Stimulated activated CD8-positive, alpha-beta memory T cell treated with anti-CD3 and anti-CD28 coated beads, Interleukin-12 subunit alpha, Interleukin-12 subunit beta, amount 100 ng/mL, for 4 hours (primary cell): ENCODE measurements at places on chromosomes 3 and 15.
A peak's percentile ranks its signal among the peaks of the same experiment; 100 is the strongest.

DNA sequence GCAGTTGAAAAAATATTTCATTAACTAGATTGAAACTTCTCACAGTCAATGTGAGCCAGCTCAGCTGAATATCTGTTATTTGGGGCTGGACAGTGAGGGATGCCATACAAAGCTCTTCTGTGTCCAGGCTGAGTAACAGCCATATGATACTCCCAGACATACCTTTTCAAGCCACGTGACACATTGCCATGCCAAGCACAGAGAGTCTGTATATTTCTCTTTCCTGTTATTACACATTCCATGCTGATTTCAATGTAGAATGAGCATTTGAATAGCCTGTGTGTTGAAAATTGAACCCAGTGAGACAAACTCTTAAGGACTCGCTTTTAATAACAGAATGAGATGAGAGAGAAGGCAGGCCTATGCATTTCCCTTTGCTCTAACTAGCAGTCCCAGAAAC, 334.7 kb upstream of the RASGRP1 start:
- no peak for DNase-seq

GRCh38 chr15:81118361-81118760, 15.7 kb upstream of the CFAP161 start:
- no peak for DNase-seq

- DNase-seq = no peak
These were observed 47.7 kb downstream of the PXYLP1 start for GRCh38 chr3:141279077-141279967.

GRCh38 chr15:65146438-65146837, 12.8 kb upstream of the PDCD7 start:
- DNase-seq = no peak

DNA sequence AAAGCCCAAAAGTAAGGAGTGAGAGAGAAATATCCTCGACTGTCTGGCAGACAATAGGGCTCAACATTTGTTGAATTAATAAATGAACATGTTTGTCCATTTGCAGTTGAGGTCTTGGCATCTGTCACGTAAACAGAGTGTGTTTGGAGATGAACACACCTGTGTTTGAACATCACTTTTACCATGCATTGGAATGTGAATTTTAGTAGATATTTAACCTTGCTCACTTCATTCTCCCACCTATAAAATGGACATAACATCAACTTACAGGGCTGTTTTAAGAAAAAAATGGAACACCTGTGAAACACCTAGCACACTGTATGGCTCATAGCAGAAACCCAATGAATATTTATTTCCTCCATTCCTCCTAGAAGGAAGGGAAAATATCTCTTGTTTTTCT, 204.8 kb downstream of the KCNMB2 start:
- DNase-seq = no peak

- DNase-seq = no peak
These were observed 107.9 kb upstream of the ARL6 start for GRCh38 chr3:97656638-97657037.

- DNase-seq = no peak
These were observed 440.6 kb downstream of the MCTP2 start for GRCh38 chr15:94671858-94672532.

DNA sequence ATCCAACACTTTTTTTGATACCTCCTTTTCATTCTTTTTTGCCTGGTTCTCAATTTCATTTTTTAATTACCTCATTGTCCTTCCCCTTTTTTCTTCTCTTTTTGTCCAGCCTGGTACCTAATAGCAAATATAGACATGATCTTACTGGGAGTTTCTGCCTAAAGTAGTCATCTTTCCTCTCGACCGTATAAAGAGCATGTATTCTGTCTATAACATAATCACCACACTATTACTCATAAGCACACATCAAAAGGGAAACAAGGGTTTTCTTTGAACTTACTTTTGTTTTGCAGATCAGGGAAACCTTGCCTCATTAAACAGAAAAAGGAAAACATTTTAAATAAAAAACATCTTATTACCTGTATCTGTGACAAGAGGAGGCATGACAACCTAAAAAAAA, 33.0 kb downstream of the FAM98B start:
- DNase-seq = no peak

DNA sequence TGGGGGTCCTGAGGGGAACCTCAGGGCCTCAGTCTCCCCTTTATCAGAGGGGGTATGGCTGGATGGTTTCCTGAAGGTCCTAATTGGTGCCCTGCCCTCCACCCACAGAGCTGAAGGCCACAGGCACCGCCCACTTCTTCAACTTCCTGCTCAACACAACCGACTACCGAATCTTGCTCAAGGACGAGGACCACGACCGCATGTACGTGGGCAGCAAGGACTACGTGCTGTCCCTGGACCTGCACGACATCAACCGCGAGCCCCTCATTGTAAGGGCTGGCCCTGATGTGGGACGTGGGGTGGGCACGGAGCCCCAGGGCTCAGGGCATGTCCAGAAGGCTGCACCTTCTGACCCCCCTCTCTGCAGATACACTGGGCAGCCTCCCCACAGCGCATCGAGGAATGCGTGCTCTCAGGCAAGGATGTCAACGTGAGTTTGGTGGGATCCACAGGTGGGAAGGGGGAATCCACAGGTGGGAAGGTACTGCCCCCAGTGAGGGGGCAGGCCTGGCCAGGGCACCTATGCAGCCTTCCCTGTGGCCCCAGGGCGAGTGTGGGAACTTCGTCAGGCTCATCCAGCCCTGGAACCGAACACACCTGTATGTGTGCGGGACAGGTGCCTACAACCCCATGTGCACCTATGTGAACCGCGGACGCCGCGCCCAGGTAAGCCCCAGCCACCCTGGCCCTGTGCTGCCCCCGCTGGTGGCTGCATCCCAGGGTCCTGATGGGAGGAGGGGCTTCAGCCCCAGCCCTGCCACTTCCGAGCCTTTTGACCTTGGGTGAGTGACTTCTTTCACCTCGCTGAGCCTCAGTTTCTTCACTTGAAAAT, 17.5 kb upstream of the GNAT1 start:
- no peak for DNase-seq

- no peak for DNase-seq
These were observed 31.3 kb upstream of the MEIS2 start for GRCh38 chr15:37131621-37132020.

GRCh38 chr3:170579646-170580045, 6.2 kb downstream of the SLC7A14 start:
- no peak for DNase-seq

DNA sequence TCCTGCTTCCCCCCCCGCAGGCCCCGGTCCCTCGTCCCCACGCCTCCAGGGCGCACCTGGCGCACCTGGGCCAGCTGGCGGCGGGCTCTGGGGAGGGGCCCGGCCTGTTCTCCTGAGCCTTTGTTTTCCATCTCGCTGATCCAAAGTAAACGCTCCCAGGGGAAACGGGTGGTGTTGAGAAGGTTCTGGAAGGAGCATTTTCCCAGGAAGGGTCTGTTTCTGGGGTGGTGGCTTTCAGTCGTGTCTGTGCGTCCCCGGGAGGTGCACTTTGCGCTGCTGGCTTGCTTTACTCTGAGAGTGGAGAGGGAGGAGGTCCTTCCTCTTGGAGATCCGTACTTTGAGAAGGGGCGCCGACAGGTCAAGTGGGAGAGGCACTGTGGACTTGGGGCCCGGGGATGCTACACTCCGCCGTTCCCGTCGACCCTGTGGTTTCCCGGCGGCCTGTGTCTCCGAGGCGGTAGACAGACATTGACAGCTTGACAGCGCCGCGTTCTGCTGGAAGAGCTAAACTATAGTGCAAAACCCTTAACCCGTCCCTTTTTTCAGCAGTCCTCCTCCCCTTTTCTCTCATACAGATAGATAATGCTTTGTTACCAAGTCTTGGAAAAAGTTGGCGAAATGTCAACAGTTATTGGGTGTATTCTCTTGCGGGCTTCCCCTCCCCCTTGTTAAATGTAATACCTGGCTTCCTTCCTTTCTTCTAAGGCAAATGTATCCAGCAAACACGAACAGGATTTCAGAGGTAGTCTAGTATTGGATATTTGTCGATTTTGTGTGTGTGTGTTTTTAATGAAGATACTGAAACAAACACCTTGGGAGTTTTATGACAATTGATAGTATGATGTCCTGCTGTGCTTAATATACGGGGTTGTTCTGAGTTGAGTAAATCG, 6.5 kb downstream of the TPM1 start:
- DNase-seq = peak; percentile 18

- DNase-seq = no peak
These were observed 293.2 kb downstream of the FGF12 start for GRCh38 chr3:192434186-192434585.

DNA sequence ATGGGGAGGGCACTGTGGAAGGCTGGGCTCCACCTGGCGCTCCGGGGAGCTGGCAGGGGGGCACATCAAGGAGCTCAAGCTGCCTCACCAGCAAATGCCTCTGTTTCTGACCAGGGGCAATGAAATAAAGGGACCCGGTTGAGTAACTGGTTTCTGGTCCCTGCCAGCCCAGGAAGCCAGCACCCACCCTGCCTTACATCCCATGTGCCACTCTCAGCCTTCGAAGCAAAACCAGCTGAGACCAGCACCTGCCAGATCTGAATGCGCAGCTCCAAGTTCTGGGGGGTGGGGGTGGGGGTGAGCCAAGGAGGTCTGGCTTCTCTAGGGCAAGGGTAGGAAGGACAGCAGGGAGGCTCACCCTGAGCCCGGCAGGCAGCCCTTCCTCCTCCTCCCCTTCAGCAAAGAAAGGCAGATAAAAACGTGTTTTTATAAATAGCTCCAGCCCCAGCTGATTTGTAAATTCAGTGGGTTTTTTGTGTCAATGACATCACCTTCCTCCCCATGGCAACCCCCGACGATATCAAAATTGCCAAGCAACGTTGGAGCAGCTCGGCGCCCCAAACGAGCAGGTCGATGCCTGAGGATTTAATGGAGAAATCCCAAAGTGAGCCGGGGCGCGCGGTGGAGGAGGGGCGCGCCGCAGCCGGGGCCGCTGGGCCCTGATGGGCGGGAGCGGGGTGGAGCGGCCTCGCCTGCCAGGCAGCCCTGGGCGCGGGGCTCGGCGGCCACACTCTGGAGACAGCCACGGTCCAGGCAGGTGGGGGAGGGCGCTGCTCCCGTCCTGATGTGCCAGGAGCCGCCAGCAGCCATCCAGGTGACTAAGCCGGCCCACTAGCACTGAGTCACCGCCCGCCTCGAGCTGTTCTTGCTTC, at the start of gene PAK6:
TSS of gene PAK6 (plus strand) at position 532 of the 872 bp plus-strand sequence. CDS start 25,723 bp downstream, outside the sequence.
- DNase-seq = no peak

DNA sequence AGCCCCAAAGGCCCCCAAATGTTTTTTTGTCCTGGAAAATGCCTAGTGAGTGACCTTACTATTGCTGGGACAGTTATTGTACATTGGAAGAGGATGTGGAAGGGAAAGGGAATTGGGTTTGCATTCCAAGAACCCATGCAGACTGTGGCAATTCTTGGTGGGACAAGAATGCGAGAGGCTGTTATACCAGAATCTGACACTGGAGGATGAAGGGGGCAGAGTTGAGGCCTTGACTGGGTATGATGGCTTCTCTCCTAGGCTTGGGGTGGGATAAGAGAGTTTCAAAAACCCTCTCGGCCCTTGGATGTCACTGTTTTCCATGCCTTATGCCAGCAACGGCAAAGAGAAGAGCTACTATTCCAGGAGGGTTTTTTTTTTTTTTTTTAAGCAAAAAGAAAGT, 25.3 kb downstream of the IL16 start:
- no peak for DNase-seq

DNA sequence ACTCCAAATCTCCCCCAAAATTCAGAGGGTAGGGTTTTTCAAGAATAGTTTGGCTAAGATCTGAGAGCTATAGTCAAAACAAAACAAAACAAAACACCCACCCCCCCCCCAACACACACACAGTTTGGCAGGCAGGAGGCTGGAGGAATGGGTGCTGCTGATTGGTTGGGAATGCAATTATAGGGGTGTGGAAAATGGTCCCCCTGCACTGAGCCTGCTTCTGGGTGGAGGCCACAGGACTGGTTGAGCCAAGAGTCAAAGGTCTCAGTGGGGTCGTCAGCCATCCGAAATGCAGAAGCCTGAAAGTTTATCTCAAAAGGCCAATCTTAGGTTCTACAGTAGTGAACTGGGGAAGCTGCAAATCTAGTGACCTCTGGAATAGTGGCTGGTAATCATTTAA, 2.5 kb upstream of the HACD2 start:
- no peak for DNase-seq

GRCh38 chr3:127329631-127330285, 41.9 kb upstream of the PRR20G start:
- DNase-seq = no peak
